ENCODE measurements at places on chromosomes 5 and 9. TPM values are rescaled to one million over a fixed set of nuclear protein-coding genes. Genes with fewer than 3 reads are reported as not detected.

DNA sequence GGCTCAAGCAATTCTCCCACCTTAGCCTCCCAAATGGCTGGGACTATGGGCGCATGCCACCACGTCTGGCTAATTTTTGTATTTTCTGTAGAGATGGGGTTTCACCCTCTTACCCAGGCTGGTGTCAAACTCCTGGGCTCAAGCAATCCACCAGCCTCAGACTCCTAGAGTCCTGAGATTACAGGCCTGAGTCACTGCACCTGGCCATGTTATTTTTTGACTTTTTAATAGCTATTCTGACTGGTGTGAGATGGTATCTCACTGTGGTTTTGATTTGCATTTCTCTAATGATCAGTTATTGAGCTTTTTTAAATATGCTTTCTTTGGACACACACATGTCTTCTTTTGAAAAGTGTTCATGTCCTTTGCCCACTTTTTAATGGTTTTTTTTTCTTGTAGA, 38.2 kb downstream of the FBXW2 start:
- DNase-seq, result no peak

DNA sequence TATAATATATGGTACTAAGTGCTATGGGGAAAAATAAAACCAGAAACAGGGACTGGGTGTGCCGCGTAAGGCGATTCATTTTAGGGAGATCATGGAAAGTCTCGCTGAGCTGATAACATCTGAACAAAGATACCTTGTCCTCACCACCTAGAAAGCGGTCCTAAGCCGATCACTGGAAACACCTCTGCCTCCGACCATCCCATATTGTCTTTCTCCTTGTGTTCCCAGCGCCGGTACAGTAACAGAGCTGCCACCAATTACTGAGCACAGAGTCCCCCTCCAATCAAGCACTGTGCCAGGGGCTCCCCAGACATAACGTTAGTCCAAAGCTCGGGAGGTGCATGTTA, 704 bp downstream of the CCDC112 start:
- DNase-seq, result no peak

Gene ASPN
- total RNA-seq, result not detected

DNA sequence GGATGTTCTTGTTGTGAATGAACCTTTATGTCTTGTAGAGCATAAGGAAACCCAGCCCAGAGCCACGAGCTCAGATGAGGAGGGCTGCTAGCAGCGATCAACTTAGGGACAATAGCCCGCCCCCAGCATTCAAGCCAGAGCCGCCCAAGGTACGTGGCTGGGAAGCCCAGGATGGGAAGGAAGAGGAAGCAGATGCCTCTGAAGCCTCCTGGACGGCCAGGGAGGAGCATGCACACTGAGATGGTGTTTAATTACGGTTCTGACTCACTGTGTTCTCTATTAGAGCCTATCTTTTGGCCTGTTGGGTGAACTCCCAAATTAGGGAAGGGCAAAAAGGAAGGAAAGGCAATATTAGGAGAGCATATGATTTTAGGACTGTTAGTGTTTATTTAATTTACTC, 75.3 kb downstream of the TJP2 start:
- DNase-seq, result no peak

- DNase-seq, result peak; percentile 27
Measured at GRCh38 chr5:122586351-122586750, 188.5 kb upstream of the SNX2 start.

DNA sequence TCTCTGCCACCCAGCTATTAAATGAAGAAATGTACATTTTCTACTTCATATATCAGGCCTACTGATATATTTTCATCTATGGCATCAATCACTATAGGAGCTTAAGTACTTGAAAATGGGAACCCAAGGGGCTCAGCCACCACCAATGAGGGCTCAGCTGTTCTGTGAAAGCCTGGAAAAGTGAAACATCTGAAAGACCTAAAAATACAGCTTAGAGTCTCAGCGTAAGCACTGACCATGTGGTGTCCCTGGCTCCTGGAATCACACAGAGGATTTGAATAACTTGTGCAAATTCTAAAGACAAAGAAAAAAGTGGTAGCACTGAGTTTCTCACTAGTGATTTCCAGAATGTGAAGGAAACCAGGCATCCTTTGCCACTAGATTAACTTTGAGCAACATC, 64.5 kb downstream of the PTPRD start:
- no peak for DNase-seq

- DNase-seq, result no peak
Measured at GRCh38 chr9:80359941-80360881, 788.4 kb downstream of the TLE4 start.

Gene MELK
- total RNA-seq, result 91.5 TPM

Gene GABRA6
- total RNA-seq, result not detected

Gene CFAP157
- total RNA-seq, result not detected

- no peak for DNase-seq
Measured at GRCh38 chr5:98965226-98965625, 36.4 kb upstream of the CHD1 start.

GRCh38 chr9:114957558-114957957, 27.2 kb upstream of the TNFSF8 start:
- no peak for DNase-seq

GRCh38 chr9:34282096-34282495, 47.0 kb downstream of the KIF24 start:
- DNase-seq, result no peak

GRCh38 chr5:87300176-87300575, 32.5 kb downstream of the RASA1 start:
- DNase-seq, result no peak

Gene SLC45A2
- total RNA-seq, result not detected

GRCh38 chr5:146818822-146819221, 59.7 kb downstream of the PPP2R2B start:
- no peak for DNase-seq

Gene EIF4E1B
- not detected for total RNA-seq

DNA sequence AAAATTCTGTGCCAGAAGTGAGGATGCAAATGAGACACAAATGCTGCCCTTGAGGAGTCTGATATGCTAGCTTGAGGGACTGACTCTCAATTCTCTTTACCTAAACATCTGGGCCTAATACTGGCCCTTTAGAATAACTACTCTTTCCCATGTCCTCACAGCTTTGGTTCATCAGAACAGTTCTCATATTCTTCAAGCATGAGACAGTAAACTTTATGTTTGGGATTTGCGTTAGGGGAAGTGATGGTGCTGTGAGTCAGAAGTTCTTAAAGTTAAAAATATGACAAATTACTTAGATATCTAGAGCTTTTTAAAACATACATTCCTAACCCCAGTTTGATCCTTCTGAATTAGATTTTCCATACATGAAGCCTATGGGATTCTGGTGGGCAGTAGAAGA, 665.0 kb upstream of the RGMB start:
- peak; percentile 76 for DNase-seq

DNA sequence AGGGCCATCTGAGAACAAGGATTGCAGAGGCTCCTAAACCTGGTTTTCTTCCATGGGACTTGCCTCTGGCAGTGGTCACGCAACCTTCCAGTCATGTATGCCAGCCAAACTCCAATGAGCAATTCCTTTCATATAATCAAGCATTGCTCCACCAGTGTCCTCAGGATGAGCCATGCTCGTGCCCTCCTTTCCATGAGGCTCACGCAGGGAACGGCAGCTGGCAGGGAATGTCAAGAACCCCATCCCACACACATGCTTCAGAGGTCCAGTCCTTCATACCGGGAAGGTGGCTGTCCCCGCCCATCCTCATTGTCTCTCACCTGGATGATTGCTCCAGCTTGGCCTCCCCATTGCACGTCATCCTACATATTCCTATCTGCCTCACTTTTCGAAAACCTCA, 13.4 kb upstream of the ZBTB34 start:
- no peak for DNase-seq

DNA sequence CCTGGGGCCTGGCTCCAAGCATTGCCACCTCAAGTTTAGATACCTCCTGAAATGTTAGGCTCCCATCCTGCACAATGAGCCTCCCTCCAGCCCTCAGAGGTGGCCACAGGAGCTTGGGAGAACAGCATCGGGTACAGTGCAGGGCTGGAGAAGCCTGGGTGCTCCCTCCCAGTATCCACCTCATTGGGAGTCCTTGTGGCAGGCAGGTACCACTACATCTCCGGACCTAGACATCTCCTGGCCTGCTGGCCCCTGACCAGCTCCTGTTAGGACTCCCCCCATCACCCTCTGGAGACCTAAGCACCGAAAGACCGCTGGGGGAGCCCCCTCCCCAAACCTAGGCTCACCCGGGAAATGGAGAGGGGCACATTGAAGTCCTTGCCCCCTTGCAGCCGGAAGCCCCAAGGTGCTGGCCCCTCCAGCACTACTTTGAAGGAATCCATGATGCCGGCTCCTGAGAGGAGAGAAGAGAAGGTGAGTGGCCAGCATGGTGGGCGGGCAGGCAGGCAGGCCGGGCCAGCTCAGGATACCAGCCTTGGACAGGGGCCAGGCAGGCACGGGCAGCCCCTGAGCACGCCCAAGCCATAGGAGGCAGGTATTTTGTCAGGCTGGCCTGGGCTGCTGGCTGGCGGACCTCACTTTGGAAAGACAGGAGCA, 1.2 kb downstream of the PDLIM7 start:
- peak; percentile 73 for DNase-seq

DNA sequence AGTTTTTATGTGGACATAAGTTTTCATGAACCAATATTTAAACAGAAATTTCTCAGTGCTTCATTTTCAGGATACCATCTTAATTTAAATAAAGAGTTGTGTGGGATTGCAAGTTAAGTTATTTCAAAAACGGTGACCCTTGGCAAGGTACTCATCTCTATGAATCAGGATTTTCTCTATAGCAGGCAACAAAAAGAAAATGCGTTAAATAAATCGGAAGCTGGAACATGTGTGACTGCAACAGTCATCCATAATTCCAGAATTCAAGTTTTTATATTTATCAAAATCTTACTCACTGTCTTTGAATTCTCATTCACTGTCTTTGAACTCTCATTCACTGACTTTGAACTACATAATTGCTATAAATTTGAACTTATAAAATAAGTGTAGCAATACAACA, 5.8 kb upstream of the RECK start:
- no peak for DNase-seq

Gene C9orf152
- total RNA-seq, result not detected

GRCh38 chr5:189976-190365, 1.3 kb upstream of the LRRC14B start:
- DNase-seq, result no peak

DNA sequence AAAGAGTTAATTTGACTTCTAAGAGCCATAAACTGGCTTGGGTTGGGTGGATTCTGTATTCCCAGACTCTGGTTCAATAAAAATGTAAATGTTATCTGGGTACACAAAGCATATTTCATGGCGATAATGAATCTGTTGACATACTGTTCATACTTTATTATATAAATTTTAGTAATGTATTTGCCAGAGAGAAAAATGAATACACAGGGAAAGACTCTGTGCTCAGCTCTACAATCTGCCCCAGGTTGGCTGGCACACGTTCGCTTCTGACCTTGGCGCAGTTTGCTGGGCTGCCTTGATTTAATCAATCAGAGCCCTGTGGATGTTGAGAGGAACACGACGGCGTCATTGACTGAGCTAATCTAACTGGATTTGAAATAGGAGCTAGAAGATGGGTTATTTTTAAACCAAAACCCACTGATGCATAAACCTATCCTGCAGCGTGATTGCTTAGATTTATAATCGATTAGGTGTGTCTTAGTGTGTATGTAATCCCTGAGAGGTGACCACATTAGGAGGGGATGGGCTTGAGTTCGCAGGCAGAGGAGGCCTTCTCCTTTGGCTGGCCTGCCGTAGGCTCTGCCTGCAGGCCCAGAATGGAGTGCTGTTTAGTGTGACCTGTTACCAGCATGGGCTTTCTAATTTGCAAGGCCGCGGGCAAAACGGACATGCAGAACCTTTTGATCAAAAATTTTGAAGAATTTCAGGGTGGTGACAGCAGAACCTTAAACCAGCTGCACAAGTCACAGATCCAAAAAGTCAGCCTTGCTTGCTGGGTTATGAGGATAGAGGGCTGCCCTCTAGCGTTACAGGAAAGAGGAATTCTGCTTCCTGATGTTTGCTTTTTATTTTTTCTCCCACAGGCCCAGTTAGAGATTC, 3.9 kb upstream of the ADCY2 start:
- peak; percentile 11 for DNase-seq

DNA sequence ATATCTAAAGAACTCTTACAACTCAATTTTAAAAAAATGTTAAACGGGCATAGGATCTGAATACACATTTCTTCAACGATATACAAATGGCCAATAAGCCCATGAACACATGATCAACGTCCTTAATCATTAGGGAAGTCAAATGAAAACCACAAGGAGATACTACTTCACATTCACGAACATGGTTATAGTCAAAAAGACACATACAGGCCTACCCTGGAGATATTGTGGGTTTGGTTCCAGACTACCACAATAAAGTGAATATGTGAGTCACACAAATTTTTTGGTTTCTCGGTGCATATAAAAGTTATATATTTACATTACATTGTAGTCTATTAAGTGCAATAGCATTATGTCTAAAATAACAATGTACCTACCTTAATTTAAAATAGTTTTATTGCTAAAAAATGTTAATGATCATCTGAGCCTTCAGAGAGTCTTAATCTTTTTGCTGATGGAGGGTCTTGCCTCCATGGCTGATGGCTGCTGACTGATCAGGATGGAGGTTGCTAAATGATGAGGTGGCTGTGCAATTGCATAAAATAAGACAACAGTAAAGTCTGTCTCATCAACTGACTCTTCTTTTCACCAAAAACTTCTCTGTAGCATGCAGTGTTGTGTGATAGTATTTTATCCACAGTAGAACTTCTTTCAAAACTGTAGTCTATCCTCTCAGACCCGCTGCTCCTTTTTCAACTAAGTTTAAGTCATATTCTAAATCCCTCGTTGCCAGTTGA, 15.1 kb downstream of the AK3 start:
- no peak for DNase-seq
